Prostate gland (tissue), 2 donors: ENCODE measurements at places on chromosomes 7 and 10. TPM values are rescaled to one million over a fixed set of nuclear protein-coding genes. Genes with fewer than 3 reads are reported as not detected.

- peaks cover 21% of the 10 kb centered on the region for H3K27me3 ChIP-seq
- DNase-seq = no peak
- H3K27ac ChIP-seq = no peak overlapping the region
- H3K4me1 ChIP-seq = peaks cover 9% of the 10 kb centered on the region
- no peak overlapping the region for H3K4me3 ChIP-seq
Measured at GRCh38 chr7:100968650-100969049, 715 bp upstream of the MUC12 start.

- H3K27me3 ChIP-seq = no peaks in the 10 kb centered on the region
- no peak overlapping the region for H3K4me3 ChIP-seq
- no peak for DNase-seq
Measured at GRCh38 chr10:65911151-65911835, 1014.5 kb upstream of the LRRTM3 start.

DNA sequence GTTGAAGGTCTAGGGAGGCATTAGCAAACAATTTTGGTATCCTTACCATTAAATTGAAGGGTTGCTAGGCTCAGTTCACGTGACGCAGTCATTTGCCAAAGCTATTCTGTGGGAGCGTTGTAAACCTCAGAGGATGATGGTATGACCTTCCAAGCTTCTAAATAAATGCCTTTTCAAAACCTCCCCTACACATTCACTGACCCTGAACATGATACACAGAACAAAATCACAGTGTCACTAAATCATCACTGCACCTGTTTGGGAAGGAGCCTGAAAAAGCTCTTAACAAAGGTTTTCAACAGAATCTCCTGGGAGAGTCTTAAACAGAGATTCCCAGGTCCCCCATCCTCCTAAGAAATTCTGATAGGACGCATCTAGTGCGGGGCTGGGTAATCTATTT, 13.2 kb upstream of the CCDC172 start:
- H3K27me3 ChIP-seq = no peaks in the 10 kb centered on the region
- no peaks in the 10 kb centered on the region for H3K36me3 ChIP-seq
- DNase-seq = no peak
- no peak overlapping the region for H3K4me3 ChIP-seq
- no peaks in the 10 kb centered on the region for H3K4me1 ChIP-seq

The NPSR1 gene
- total RNA-seq = not detected

DNA sequence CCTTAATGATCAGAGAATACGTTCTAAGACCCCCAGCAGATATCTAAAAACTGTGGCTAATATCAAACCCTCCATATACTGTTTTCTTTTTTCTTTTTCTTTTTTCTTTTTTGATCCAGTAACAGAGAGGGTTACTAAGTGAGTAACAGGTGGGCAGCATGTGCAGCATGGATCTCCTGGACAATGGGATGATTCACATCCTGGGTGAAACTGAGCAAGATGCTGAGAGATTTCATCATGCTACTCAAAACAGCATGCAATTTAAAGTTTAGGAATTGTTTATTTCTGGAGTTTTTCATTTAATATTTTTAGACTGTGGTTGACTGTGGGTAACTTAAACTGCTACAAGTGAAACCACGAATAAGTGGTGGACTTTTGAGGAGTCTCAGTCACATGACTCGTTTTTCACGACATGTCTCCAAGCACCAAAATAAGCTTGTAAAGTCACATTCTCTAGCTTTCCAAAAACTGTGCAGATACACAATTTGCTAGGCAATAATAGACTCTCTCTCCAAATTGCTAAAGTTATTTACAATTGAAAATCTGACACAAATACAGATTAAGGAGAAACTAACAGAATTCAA, 716.2 kb downstream of the NXPH1 start:
- no peaks in the 10 kb centered on the region for H3K4me1 ChIP-seq
- H3K27me3 ChIP-seq = no peaks in the 10 kb centered on the region
- no peak overlapping the region for H3K4me3 ChIP-seq
- H3K36me3 ChIP-seq = no peaks in the 10 kb centered on the region

- no peak overlapping the region for H3K27ac ChIP-seq
- DNase-seq = no peak
- H3K4me1 ChIP-seq = no peaks in the 10 kb centered on the region
- H3K4me3 ChIP-seq = no peak overlapping the region
- H3K27me3 ChIP-seq = no peaks in the 10 kb centered on the region
- H3K36me3 ChIP-seq = no peaks in the 10 kb centered on the region
Measured at GRCh38 chr7:157978766-157979165, 608.9 kb downstream of the PTPRN2 start.

DNA sequence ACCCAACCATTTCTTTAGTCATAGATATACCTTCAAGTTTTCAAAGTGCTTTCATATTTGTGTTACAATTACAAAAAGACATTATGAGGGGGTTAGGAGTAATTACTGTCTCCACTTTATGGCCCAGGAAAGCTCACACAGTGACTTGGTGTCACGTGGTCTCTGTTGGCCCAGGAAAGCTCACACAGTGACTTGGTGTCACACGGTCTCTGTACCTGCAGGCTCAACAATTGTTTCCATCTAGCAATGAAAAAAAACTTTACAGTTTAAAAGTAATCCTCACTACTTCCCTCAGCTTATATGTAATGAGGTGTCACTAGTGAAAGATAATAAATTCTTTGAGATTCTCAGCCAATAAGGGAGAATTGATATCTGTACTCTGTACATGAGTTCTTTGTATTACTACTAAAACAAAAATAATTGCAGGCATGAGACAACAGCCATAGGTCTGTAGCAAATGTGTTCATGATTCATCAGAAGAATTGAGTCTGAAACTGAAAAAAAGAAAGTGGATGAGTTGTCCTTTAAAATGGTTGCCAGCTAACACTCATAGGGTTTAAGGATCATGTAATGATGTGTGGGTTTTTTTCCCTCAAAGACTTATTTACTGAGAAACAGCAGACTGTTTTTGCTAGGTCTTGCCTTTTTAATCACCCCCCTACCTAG, 10.9 kb downstream of the OGDH start:
- H3K27me3 ChIP-seq = no peaks in the 10 kb centered on the region
- DNase-seq = no peak
- H3K4me3 ChIP-seq = no peak overlapping the region

GRCh38 chr10:107490389-107490788, 325.9 kb upstream of the SORCS1 start:
- no peaks in the 10 kb centered on the region for H3K4me1 ChIP-seq
- H3K4me3 ChIP-seq = no peak overlapping the region
- no peaks in the 10 kb centered on the region for H3K27me3 ChIP-seq
- no peaks in the 10 kb centered on the region for H3K36me3 ChIP-seq
- no peak overlapping the region for H3K27ac ChIP-seq
- DNase-seq = no peak

The ACBD5 gene
- total RNA-seq = 33.7 TPM

DNA sequence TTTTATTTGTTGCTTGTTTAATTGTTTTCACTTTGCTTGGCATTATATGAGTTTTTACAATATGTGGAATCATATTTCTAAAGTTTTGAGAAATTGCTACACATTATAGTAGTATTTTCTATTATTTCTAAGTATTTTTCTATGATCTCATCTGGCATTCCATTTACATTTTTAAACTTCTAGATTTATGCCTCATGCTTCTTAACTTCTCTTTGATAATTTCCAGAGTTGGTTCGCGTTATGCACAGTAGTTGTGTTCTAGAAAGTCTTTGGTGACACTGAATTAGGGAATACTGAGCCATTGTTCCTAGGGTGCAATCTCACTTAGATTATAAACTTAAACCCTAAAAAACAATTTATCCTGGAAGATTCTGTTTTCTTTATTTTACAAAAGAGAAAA, 129.2 kb downstream of the GNAI1 start:
- H3K27me3 ChIP-seq = no peaks in the 10 kb centered on the region
- no peak overlapping the region for H3K27ac ChIP-seq
- no peaks in the 10 kb centered on the region for H3K36me3 ChIP-seq
- no peak for DNase-seq
- H3K4me3 ChIP-seq = no peak overlapping the region

DNA sequence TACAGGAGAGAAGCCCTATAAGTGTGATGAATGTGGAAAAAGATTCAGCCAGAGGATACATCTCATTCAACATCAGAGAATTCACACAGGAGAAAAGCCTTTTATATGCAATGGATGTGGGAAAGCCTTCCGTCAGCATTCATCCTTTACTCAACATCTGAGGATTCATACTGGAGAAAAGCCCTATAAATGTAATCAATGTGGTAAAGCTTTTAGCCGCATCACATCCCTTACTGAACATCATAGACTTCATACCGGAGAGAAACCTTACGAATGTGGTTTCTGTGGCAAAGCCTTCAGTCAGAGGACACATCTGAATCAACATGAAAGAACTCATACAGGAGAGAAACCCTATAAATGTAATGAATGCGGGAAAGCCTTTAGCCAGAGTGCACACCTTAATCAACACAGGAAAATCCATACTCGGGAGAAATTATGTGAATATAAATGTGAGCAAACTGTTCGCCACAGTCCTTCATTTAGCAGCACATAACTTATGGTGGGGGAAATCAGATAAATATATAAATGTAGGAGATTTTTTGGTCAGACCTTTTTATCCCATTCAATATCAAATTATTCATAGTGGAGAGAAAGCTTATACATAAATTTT, 12.1 kb upstream of the MRPS17 start:
- no peaks in the 10 kb centered on the region for H3K27me3 ChIP-seq
- DNase-seq = no peak
- no peaks in the 10 kb centered on the region for H3K36me3 ChIP-seq
- no peak overlapping the region for H3K27ac ChIP-seq
- no peaks in the 10 kb centered on the region for H3K4me1 ChIP-seq

DNA sequence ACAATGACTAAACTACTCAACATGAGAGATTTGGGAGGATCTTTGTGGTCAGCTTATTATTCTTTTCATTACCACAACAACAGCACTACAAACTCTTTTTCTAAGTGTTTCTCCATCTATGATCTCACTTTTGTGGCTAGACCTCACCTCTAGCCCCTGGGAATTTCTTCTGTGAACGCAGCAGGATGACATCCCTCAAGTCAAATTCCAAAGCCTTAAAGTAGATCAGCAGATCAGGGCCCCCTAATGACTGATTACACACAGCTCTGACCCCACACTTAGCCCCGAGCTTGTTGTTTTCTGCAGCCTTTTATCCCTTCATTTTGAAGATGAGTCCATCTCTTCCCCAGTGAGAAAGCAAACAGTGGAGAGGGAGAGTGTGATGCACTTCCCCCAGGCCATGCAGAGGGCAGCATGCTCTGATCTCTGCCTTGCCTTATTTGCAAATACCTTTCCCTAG, 27.3 kb downstream of the TFAM start:
- no peaks in the 10 kb centered on the region for H3K36me3 ChIP-seq
- no peaks in the 10 kb centered on the region for H3K4me1 ChIP-seq
- H3K27ac ChIP-seq = no peak overlapping the region
- no peaks in the 10 kb centered on the region for H3K27me3 ChIP-seq
- H3K4me3 ChIP-seq = no peak overlapping the region

- no peaks in the 10 kb centered on the region for H3K27me3 ChIP-seq
- no peak overlapping the region for H3K27ac ChIP-seq
- H3K36me3 ChIP-seq = no peaks in the 10 kb centered on the region
- no peak overlapping the region for H3K4me3 ChIP-seq
- no peaks in the 10 kb centered on the region for H3K4me1 ChIP-seq
Measured at GRCh38 chr7:94190599-94191061, 186.5 kb upstream of the BET1 start.

- H3K4me1 ChIP-seq = no peaks in the 10 kb centered on the region
- no peak for DNase-seq
Measured at GRCh38 chr10:69861251-69862240, 59.8 kb downstream of the COL13A1 start.

The NAT16 gene
- total RNA-seq = not detected

GRCh38 chr7:133781486-133782090, 345.6 kb upstream of the LRGUK start:
- H3K36me3 ChIP-seq = no peaks in the 10 kb centered on the region
- H3K4me1 ChIP-seq = no peaks in the 10 kb centered on the region
- H3K4me3 ChIP-seq = no peak overlapping the region

The CTNNA3 gene
- 0.27 TPM for total RNA-seq

GRCh38 chr10:129955601-129956285, 8.3 kb downstream of the EBF3 start:
- no peak for DNase-seq
- no peaks in the 10 kb centered on the region for H3K36me3 ChIP-seq
- H3K4me3 ChIP-seq = no peak overlapping the region

The DEPP1 gene
- total RNA-seq = 27.2 TPM

GRCh38 chr10:71700731-71701368, 18.7 kb downstream of the C10orf105 start:
- no peak for DNase-seq
- no peaks in the 10 kb centered on the region for H3K27me3 ChIP-seq
- H3K4me3 ChIP-seq = no peak overlapping the region
- no peaks in the 10 kb centered on the region for H3K4me1 ChIP-seq
- no peaks in the 10 kb centered on the region for H3K36me3 ChIP-seq
- H3K27ac ChIP-seq = no peak overlapping the region
